M059J (cell line): ENCODE measurements at places on chromosomes 5 and 9. TPM values are rescaled to one million over a fixed set of nuclear protein-coding genes. Genes with fewer than 3 reads are reported as not detected.
A peak's percentile ranks its signal among the peaks of the same experiment; 100 is the strongest.

DNA sequence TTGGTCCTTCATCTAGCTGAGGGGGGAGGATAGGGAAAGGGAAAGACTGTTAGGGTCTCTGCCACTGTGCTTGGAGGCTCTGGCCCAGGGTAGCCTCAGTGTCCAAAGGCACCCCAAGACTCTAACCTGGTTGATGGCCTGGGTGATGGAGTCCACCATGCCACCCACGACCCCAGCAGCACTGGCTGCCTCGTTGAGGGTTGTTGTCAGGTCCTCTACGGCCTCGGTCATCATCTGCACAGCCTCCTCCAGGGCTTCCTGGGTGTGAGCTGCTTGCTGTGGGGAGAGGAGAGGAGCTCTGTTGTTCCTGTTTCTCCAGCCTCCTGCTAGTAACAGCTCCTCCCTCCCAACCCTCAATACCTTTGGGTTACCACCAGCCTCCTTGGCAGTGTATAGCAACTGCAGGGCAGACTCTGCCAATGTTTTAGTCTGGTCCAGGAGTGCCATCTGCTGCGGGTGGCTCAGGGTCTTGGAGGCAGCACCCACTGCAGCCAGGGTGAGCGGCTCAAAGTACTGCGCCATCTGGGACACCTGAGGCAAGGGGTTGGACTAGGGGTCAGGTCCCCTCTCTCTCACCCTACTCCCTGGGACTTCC, 16.2 kb upstream of the TPM2 start:
- no peak for DNase-seq

DNA sequence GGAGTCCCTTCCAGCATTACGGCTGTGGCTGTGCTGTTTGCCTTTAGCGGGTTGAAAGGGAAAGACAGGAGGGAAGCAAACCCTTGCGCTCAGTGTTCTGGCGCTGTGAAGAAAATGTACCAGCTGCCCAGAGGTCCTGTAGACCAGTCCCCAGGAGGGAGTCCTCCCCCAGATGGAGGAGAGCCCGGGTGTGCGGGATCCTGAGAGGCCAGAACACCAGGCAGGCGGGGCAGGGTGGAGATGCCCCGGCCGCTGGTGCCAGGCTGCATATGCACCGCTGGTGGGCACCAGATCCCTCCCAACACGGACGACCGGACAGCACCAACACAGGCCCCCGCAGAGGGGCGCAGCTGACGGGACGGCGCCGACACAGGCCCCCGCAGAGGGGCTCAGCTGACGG, 37.2 kb upstream of the SLC9A3 start:
- no peak for DNase-seq

GRCh38 chr5:148268566-148268965, at the start of gene SPINK13:
TSS of gene SPINK13 (plus strand) at chr5:148268794. CDS start at chr5:148270073, 1,279 bp downstream.
- DNase-seq = peak; percentile 73

DNA sequence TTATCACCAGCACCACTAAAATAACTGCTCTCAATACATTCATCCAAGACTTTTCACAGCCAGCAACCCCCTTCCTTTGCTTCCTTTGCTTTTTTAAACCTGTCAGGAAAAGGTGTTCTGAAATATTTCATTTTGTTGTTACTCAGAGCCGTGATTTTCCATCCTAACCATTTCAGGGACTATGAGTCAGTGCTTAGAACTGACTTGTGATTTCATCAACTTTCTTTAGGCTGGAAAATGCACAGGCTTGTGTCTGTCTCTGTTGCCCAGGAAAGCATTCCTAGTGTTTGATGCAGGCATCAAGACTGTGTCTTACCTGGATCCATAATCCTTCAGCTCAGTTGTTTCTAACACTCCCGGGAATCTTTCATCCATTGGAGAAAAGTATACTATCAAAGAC, 805.6 kb downstream of the BRINP1 start:
- peak; percentile 44 for DNase-seq

DNA sequence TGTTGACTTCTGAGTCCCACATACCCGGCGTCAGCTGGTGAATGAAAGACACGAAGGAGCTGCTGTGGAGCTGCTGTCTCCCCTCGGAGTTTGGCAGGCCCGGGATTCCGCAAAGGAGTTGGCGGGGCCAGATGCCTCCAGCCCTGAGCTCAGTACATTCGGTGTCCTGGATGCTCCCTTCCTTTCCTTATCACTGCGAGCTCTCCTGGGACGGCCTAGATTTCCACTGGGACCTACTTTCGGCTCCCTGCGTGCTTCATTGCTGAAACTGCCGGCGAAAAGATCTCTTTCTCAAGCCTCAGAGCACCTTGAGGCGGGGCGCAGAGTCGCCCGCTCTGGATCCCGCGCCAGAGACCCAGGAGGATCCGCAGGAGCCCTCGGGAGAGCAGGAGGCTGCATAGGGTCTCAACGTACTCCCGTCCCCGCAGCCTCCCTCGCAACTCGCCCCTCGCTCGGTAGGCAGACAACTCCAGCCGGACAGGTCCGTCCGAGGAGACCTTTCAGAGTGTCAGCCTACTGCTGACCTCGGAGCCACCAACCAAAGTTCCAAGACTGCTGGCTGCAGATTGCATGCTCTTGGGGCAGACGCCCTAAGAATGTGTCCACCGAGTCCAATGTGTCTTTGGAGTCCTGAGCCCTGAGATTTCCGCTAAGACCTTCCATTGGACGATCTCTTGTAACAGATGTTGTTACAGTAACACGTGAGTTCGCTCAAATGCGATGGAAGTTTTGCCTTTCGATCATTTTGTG, 6.1 kb downstream of the ANXA2R start:
- no peak for DNase-seq

GRCh38 chr9:136275655-136276429, 28.1 kb downstream of the CCDC187 start:
- no peak for DNase-seq

DNA sequence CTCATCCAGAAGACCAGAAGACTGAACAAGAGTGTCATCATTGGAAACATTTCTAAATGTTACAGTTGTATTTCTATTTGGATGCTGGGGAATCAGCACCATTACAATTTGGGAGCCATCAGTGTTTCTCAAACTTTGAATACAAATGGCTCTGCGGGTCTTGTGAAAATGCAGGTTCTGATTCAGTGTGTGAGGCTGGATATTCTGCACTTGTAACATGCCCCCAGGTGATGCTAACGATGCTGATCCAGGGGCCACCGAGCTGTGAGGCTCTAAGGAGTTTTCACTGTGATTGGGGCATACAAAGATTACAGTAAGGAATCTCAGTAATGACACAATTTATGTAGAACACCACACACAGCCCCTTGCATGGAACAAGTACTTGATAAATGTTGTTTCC, 167.7 kb downstream of the ACTL7B start:
- DNase-seq = no peak

- no peak for DNase-seq
Measured at GRCh38 chr5:64939772-64940510, 171.2 kb downstream of the CWC27 start.

- DNase-seq = no peak
Measured at GRCh38 chr5:58804291-58804690, 221.4 kb downstream of the RAB3C start.

The MYMK gene
- not detected in 2 replicates for total RNA-seq

The ABCA2 gene
- 9.2 and 10.2 TPM in 2 replicates for total RNA-seq

The SNCB gene
- not detected in 2 replicates for total RNA-seq
